ENCODE measurements at places on chromosomes 5 and 9.

DNA sequence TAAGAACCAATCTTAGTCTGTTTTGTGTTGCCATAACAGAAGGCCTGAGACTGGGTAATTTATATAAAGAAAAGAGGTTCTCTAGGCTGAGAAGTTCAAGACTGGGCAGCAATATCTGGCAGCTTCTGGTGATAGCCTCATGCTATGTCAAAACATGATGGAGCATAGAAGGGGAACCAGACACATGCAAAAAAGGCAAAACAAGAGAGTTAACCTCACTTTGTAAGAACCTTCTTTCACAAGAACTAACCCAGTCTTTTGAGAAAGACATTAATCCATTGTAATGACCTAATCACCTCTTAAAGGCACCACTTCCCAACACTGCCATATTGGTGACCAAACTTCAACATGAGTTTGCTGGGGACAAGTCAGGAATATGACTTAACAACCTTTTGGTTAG is 37.3 kb downstream of the FSD1L start:
- no peak for DNase-seq

GRCh38 chr9:115301581-115301980 is 183.6 kb upstream of the TNC start:
- DNase-seq: no peak

- DNase-seq: no peak
These were observed 1.7 kb upstream of the ALDH1A1 start for GRCh38 chr9:72954431-72955125.

DNA sequence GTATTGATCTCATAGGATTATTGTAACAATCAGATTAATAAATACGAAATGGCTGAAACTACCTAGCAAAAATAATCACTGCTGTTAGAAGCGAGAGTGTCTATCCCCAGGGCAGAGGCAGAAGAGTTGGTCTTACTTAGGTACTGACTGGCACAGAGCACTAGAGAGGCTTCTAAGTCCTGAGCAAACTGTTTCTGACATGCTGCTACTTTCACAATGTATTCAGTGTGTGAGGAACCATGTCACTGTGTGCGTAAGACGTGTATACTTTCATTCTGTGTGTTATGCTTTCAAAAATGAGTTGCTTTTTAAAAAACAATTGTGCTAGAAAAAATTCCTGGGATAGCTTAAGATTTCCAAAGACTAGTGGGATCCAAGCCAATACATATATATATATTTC is 5.5 kb upstream of the KLHL9 start:
- no peak for DNase-seq

DNA sequence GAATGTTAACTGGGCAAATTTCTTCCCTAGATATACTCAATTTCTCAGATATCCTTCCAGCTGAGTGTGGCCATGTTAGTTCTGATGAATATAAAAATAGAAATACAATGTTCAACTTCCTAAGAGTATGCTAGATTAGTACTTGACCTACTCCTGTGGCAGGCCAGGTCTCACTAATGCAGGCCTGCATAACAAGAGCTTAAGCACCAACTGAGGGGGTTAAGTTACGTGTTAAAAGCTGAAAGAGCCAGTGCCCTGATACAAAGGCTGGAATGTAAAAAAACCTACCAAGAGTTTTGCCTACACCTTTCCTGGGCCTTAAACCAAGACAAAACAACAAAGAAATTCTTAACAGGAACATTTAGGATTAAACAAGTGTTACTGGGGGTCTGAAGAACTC is 102.8 kb downstream of the MRPS30 start:
- DNase-seq: no peak

DNA sequence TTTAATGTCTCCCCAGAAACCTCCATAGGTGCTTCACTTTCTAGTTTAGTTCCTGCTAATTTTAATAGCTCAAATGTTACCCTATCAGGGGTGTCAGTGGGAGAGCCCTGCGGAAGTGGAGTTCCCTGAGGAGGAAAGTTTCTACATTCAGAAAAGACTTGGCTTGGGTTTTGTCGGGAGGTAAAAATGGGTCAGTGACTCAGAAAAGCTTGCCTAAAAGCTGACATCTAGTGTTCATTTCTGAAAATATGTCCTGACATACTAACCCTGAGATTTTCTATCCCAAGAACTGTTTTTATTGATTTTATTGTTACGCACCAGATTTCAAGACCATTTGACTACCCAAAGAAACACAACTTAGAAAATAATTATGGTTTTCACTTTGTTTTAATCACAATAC is 40.9 kb upstream of the GLDC start:
- DNase-seq: no peak
